Anterior cingulate cortex (tissue), 58 donors: ENCODE measurements at places on chromosomes 6 and 20.

DNA sequence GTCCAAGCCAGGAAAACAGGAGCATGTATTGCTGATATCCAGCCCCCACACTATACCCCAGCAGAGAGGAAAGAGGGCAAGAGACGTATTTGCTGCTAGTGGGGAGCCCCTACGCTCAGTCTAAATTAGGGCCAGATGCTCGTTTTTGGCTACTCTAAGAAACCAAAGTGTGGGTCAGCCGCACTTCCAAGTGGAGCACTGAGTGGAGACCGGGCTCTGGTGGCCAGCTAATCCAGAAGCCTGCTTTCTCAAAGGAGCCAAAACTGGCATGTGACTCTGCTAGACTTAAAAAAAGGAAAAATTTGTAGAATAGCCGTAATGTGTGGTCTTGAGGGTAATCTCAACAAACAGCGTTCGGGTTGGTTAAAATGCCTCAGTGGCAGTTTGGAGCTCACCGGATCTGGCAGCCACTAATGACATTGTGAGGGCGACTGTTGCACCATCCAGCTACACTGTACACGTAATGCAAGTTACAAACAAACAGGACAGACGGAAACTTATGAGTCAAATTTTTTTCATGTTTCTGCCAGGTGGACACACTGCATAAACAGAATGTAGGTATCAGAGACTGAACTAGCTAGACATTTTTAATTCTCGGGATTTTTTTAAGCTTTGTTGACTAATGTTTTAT, 230.9 kb downstream of the FOXC1 start:
- DNase-seq: no peak

DNA sequence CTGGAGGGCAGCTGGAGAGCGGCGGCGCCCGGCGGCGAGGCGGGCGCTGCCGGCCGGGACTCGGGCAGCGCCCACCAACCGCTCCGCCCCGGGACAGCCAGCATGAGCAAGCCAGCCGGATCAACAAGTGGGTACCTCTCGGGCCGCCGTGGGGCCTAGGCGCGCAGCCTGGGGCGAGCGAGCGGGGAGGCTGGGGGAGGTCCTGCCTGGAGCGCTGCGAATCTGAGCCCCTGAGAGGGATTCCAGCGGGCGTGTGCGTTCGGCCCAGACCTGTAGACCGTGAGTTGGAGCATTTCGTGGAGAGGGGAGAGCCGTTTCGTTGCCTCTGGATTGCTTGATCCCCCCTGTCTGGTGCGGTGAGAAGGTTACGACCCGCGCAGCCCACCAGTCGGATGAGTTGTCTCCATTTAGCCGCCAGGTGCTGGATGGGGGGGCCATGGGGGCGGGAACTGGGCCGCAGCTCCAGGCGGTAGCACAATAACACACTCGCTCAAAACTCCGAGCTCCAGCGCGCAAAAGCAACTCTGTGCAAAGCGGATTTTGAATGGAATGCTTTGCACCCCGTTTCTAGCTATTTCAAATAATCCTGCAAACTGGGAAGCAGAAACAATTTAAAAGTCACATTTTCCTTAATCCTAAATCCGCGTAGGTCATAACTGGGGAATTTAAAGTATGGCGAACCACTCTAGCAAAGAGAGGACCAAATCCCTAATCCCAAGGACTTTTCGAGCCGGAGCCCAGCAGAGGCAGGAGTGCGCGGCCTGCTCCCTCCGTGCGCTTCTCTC, 1.0 kb downstream of the NR2E1 start:
- DNase-seq: no peak

GRCh38 chr6:760982-761955, 68.3 kb upstream of the EXOC2 start:
- DNase-seq: no peak

- no peak for DNase-seq
Observed at GRCh38 chr6:16058929-16059345, 69.9 kb upstream of the MYLIP start.

DNA sequence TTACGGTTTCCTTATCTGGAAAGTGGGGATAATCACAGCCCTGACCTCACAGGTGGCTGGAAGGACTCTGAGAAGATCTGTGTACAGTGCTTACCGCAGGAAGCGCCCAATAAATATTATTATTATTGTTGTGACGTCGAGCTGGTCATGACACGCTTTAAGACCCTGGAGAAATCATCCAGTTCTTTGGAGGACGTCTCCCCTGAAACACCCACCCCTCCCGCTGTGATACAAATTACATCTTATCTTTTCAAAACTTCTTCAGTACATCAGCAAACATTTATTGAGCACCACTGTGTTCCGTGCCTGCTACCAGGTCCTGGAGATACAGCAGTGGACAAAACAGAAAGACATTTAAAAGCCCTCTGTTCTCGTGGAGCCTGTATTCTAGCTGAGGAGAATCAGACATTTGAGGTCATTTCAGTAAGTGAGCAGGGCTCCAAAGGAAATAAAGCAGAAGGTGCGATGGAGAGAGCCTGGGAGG, 118.7 kb downstream of the CEBPB start:
- DNase-seq: no peak

GRCh38 chr20:61806995-61807394, 258.7 kb downstream of the TAF4 start:
- DNase-seq: no peak

DNA sequence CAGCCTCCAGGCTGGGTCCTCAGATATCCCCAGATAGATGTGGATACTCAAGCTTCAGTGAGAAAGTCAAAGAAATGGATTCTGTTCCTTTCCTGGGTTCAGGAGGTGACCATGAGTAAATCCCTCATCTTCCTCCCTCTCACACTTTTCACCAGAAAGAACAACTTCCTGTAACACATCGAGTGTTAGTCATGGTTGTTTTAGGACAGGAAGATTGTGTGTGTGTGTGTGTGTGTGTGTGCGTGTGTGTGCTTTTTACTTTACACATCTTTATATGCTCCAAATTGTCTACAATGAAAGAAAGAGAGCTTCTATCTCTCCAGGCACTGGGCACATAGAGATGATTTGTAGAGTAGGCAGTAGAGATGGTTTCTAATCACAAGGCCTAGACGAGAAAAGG, 139.9 kb downstream of the TBXT start:
- DNase-seq: no peak

DNA sequence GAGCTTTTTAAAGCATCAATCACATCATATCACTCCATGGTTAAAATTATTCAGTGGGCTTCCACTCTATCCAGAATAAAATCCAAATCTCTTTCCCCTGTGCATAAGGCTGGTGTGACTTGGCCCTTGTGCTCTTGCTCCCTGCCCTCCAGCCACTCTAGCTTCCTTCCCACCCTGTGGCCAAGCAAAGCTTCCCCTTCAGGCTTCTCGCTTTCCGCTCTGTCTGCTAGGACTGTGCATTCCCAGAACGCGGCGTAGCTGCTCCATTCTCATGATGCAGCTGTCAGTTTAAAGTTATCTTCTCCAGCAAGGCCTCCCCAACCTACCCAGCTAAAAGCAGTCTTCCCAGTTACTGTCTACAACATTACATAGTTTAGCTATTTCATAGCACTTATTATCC, 19.4 kb upstream of the KCNK16 start:
- DNase-seq: no peak
